ENCODE measurements at places on chromosomes 7 and 10.

DNA sequence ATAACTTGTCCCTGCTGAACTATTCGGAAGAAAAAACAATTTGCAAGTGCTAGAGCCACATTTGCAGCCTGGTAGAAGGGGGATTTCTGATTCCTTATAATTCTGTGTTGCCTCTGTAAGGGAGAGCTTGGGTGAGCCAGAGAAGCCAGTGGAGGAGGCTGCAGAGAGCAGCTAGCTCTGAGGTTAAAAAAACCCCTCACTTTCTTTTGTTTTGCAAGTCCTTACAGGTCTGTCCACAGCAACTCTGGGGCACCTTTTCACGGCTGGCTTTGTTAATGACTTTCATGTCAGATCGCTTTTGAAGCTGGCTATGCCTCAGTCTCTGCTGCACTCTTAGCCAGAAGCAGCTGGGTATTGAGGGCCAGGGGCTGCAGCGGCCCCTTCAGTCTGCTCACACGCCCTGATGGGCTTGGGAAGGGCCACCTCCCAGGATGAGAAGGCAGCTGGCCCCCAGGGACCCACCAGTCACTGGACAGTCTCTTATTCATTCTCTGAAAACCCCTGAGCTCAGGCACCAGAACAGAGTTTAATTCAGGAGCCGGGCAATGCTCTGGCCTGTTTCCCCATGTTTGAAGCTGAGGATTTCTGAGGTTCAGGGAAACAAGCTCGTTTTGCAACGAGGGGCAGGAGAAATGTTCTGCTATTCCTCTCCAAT lies 30.9 kb downstream of the TRIM8 start:
- peak overlapping the region; percentile 94 for H3K27ac ChIP-seq
- peaks cover 73% of the 10 kb centered on the region for H3K4me1 ChIP-seq
- no peak for DNase-seq
- no peaks in the 10 kb centered on the region for H3K27me3 ChIP-seq
- H3K36me3 ChIP-seq: no peaks in the 10 kb centered on the region

DNA sequence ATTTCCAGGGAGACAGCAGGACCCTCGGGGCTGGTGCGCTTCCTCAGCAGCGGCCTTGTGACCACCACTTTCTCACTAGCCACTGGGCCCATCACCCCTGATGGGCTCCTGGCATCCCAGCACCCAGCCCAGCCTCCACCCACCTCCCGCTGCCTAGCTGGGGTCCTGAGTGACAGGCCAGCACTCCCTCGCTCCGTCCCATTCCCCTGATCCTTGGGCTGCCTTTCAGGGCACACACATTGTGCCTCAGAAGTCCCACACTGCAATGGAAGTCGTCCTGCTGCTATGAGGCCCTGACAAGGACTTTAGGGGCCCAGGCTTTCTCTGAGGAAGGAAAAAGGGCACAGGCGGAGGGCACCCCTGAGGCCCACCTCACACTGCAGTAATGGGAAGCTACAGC lies 12.4 kb downstream of the CAMK2B start:
- H3K4me1 ChIP-seq: no peaks in the 10 kb centered on the region
- H3K27me3 ChIP-seq: peaks cover 12% of the 10 kb centered on the region
- H3K27ac ChIP-seq: no peak overlapping the region
- no peak for DNase-seq

DNA sequence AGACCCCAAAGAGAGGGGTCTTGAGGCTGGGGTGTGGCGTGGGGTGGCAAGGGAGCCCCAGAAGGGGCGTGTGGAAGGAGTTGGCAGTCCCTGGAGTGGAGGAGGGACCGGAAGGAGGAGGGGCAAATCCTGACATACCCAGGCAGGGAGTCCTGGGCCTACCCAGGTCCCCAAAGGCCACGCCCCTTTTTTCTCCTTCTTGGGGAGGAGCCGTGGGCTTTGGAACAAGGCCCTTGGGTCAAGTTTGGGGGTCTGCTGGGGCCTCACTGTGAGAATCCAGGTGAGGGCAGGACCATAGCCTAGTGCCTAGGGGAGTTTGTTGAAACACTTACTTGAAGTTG lies 1.2 kb upstream of the SMARCD3 start:
- no peak for DNase-seq
- H3K36me3 ChIP-seq: no peaks in the 10 kb centered on the region
- H3K27ac ChIP-seq: no peak overlapping the region
- H3K4me1 ChIP-seq: peaks cover 25% of the 10 kb centered on the region
- peaks cover 4% of the 10 kb centered on the region for H3K27me3 ChIP-seq
- peak overlapping the region; percentile 78 for H3K4me3 ChIP-seq

DNA sequence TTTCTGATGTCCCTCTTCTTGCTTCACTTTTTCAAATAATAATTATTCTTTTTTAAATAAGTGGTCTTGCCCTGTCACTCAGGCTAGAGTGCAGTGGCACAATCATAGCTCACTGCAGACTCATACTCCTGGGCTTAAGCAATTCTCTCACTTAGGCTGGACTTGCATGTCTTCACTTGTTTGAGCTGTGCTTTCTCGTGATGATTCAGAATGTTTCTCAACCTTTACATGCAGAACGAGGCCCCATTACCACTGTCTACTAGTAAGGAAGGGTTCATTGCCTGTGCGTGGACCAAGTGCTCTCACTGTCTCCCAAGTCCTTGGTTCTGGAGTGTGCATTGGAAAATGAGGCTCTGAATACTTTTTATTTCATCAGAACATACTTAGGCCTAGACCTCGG lies 468.6 kb upstream of the COBL start:
- H3K36me3 ChIP-seq: peaks cover 7% of the 10 kb centered on the region
- no peak overlapping the region for H3K27ac ChIP-seq
- DNase-seq: no peak
- H3K27me3 ChIP-seq: peaks cover 8% of the 10 kb centered on the region
- H3K4me1 ChIP-seq: no peaks in the 10 kb centered on the region

DNA sequence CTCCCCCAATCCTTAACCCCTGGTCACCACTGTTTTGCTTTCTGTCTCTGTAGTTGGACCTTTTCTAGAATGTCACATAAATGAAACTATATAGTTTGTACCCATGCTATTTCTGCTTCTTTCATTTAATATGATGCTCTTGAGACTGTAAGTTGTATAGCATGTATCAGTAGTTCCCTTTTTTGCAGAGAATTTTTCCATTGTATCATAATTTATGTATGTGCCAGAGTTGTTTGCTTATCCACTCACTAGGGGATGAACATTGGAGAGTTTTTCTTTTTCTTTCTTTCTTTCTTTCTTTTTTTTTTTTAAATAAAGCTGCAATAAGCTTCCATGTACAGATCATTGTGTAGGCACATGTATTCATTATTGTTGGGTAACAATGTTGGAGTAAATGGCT lies 544.8 kb downstream of the CNTNAP2 start:
- H3K27ac ChIP-seq: no peak overlapping the region
- no peaks in the 10 kb centered on the region for H3K27me3 ChIP-seq
- H3K4me1 ChIP-seq: no peaks in the 10 kb centered on the region
- H3K36me3 ChIP-seq: no peaks in the 10 kb centered on the region
- no peak overlapping the region for H3K4me3 ChIP-seq
- no peak for DNase-seq

DNA sequence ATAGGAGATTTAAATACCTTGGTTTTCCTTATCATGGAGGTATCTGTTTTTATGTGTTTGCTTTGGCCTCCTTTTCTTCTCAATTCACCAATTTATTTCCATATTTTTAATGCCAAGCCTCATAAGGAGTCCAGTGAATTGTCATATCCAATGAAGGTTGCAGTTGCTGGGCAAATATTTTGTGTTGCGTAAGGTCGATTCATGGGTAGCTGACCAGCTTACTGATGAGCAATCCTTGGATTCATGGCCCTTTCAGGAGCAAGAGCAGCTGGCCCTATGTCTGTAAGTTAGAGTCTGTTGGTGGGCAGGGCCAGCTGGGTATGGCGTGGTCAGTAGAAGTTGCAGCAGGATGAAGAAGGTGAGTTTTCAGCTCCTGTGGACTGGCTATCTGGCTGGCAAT lies 182.9 kb downstream of the PFKFB3 start:
- H3K36me3 ChIP-seq: peaks cover 20% of the 10 kb centered on the region
- H3K27ac ChIP-seq: no peak overlapping the region
- no peaks in the 10 kb centered on the region for H3K27me3 ChIP-seq
- no peak overlapping the region for H3K4me3 ChIP-seq

- H3K36me3 ChIP-seq: no peaks in the 10 kb centered on the region
- peak; percentile 14 for DNase-seq
- H3K4me3 ChIP-seq: no peak overlapping the region
- H3K4me1 ChIP-seq: peaks cover 8% of the 10 kb centered on the region
Measured at GRCh38 chr7:373818-374705, 84.1 kb downstream of the FOXL3 start.

DNA sequence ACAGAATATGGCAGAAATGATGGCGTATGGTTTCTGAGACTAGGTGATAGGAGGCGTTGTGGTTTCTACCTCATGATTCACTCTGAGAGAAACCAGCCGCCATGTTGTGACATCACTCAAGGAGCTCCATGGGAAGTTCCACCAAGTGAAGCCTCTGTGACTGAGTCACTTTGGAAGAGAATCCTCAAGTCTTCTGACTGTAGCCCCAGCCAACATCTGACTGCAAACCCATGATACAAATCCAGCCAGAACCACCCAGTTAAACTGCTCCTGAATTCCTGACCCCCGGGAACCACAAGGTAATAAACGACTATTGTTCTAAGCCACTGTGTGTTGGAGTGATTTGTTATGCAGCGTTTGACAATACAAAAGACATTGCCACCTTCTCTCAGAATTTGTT lies 91.1 kb upstream of the CARD11 start:
- H3K36me3 ChIP-seq: no peaks in the 10 kb centered on the region
- no peak for DNase-seq
- H3K4me1 ChIP-seq: no peaks in the 10 kb centered on the region

DNA sequence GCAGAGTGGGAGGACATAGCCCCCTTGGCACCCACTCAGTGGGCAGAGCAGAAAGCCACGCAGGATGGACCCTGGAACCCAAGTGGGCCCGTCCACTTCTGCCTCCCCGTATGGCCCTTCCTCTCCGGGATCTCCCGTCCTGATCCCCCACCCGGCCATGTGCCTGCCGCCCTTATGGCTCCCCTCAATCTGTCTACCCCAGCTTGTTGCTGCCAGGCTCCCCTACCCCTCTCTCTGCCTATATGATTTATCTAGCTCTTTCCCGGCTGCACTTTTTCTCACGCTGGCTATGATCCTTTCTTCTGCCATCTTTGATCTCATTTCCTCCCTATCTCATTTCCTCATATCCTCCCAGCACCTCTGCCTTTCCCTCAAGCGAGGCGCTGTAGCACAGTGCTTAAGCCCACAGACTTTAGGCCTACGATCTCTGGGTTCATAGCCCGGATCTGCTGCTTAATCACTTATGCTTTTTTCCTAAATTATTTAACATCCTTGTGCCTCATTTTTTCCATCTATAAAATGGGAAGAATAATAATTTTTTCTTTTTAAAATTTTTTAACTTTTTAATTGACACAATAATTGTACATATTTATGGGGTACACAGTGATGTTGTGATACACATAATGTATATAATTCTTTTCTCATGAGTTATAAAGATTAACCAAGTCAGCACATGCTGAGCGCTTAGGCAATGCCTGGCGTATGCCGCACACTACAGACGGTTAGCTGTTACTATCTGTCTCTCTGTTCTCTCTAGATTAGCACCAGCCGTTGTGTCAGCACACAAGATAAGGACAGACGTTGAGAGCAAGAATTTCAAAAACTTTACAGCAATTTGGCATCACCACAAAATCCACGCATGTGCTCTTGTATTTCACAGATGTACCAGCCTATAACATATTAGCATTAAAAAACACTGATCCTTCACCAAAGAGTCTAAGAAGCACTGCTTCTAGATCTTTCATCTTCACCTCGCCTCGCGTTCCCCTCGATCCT lies 18.1 kb downstream of the KCNH2 start:
- peaks cover 33% of the 10 kb centered on the region for H3K27me3 ChIP-seq
- H3K36me3 ChIP-seq: peaks cover 5% of the 10 kb centered on the region
- H3K4me1 ChIP-seq: peaks cover 12% of the 10 kb centered on the region

- peaks cover 83% of the 10 kb centered on the region for H3K4me1 ChIP-seq
- H3K27me3 ChIP-seq: no peaks in the 10 kb centered on the region
- H3K27ac ChIP-seq: peak overlapping the region; percentile 83
- no peaks in the 10 kb centered on the region for H3K36me3 ChIP-seq
Measured at GRCh38 chr7:143405173-143406001, 3.3 kb downstream of the EPHA1 start.

DNA sequence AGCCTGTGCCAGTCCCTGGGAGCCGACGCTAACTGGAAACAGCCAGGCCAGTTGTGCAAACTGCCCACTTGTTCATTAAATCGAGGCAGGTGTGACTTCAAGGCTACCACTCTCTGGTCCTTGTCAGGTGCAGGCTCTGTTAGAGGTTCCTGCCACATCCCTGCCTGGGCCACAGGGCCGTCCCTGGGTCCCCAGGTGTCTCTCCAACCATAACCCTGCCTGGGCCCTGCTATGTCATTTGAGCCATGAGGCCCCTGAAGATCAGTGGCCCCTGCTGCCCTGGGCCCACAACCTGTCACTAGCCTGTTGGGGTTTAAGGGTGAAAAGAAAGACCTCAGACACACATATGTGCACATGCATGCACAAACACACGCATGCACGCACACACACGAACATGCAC lies 326.9 kb downstream of the TNS3 start:
- no peaks in the 10 kb centered on the region for H3K36me3 ChIP-seq
- H3K27ac ChIP-seq: no peak overlapping the region
- H3K27me3 ChIP-seq: peaks cover 50% of the 10 kb centered on the region

DNA sequence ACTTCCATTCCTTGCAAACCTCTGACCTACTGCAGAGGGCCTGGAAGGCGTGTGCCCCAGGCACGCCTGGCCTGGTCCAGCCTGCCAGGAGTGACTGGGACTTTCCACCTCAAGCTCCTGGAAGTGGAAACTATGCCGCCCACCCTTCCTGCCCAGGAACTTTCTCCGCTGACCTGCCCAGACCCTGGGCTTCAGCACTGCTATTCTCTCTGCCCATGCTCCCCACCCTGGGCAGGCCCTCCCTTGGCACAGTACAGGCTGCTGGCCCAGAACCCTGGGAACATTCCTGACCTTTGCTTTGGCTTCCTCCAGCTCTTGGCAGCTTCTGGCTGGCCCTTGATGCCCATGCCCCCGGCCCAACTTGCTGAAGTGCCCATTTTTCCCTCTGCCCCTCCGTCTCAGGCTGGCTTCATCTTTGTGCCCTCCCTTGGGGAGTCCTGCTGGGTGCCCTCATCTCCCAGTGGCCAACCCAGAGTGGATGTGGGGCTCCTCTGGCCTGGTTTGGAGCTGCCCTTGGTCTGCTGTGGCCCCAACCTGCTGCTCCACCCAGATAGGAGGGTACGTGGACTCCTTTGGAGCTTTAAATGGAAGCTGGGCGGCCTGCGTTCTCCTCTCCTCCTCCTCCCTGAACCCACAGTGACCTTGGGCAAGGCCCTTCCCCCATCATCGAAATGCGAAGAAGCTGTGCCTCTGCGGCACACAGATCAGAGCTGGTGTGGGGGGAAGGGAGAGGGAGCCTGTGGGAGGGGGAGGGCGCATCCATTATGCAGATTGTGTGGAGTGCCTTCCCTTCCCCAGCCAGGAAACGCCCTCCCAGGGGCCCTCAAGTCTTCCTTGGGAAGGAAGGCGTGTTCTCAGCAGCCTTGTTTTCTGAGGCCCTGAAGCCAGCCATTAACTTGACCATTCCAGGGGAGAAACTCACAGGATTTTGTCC lies 3.4 kb downstream of the MMRN2 start:
- no peak for DNase-seq
- H3K36me3 ChIP-seq: no peaks in the 10 kb centered on the region
- H3K4me3 ChIP-seq: no peak overlapping the region
- H3K27me3 ChIP-seq: no peaks in the 10 kb centered on the region
- no peak overlapping the region for H3K27ac ChIP-seq

GRCh38 chr7:72524037-72524436 lies 111.9 kb upstream of the CALN1 start:
- DNase-seq: no peak
- H3K36me3 ChIP-seq: no peaks in the 10 kb centered on the region
- no peak overlapping the region for H3K27ac ChIP-seq

Measured in naive thymus-derived CD8-positive, alpha-beta T cell (primary cell).